ENCODE measurements at places on chromosomes 3 and 15.

DNA sequence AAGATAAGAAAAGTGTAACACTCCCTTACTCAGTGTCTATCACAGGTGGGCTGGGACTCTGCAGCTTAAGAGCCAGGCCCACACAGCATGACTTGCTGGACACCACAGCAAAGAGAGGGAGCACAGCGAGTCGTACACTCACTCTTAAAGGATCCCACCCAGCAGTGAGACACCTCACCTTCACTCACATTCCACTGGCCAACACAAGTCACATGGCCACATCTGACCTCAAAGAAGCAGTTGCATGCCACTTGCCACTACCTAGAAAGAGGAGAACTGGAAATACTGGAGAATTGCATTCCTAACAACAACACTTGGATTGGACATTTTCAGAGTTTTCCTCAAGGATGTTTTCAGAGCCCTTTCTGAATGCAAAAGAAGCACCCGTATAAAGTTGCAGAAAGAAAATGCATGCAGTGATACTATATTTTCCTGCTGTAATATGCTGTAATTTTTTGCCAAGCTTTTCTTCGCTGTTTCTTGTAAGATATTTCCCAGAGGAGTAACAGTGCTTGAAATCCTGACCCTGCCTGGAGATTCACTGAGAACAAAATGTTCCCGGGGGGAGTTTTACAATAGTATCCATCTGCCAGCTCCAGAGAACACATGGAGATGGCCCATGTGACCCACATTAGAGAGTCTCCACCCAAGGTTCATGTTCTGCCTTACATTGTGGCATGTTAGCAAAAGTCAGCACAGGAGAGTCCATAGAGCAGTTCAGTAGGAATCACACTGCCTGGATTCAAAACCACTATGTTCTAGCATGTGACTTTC, 42.2 kb downstream of the TRIM42 start:
- no peak for DNase-seq

DNA sequence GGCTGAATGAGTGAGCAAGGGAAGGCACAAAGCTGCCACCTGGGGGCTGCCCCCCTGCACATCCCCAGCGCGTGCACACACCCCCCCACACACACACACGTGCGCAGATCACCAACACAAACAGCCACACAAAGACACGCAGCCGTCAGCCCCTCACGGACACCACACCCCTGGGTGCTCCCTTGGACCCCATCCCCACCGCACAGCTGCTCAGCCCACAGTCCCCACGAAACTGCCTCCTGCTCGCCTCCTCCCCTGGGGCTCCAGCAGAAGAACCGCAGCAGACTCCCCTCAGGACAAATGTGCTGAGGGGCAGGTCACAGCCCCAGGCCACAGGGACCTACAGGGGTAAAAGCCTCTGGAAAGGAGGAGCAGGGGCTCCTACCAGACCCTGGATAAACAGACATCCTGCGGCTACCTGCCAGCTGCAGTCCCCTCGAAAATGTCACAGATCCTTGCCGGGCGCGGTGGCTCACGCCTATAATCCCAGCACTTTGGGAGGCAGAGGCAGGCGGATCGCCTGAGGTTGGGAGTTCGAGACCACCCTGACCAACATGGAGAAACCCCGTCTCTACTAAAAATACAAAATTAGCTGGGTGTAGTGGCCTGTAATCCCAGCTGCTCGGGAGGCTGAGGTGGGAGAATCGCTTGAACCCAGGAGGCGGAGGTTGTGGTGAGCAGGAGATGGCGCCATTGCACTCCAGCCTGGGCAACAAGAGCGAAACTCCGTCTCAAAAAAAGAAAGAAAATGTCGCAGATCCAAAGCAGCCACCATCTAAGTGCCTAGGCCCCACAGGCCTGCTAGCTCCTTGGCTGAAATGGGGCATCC, 6.5 kb downstream of the TWF2 start:
- DNase-seq = no peak

- DNase-seq = no peak
Measured at GRCh38 chr3:186965141-186965879, 35.0 kb downstream of the ST6GAL1 start.

GRCh38 chr3:196537319-196537984, 22.3 kb upstream of the SMCO1 start:
- peak; percentile 36 for DNase-seq

DNA sequence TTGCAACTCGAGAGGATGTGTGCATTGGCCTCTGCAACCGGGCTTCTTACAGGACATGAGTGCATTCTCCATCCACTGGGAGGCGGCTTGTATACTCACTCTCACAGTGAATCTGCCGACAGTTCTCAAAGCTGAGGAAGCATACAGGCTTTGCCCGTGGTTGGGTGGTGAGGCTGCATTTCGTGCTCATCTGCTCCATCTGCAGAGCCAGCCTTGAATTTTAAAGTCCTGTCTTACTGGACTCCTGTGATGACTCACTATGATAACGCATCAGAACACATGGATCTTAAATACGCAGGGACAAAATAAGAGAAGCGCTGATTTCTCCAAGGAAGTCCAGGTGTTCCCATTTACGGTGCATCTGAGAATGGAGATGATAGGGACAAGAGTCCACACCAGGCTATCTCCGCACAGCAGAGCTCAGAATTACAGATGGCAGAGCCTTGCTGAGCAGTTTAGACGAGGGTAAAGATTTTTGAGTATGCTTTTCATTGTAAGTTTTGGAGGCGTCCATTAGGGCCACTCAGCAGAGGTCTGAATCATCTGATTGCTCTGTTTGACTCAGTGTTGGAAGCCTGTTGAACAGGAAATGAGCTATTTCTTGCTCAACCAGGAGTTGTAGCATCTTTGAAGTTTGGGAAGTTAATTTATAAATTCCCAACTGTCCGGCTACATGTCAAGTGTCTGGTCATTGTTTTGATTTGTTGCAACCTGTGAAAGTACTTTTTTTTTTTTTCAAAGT, 87.1 kb downstream of the GABRG3 start:
- DNase-seq = no peak

DNA sequence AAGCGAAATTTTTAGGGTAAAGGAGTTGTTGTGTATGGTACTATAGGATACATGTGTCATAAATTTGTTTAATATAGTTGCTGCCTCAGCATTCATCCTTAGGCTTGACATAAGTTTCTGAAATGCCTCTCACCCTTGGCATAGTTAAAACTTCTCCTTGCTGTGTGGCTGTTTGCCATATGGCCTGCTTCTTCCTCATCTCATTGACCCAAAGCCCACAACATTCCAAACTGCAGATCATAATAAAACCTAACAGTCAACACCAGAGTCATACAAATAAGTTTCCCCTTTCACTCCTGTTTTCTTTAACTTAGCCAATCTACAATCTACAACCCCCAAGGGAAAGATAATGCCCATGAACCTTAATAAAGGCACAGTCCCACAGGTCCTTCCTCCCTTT, 136.6 kb downstream of the TMCC1 start:
- DNase-seq = no peak

- DNase-seq = no peak
Measured at GRCh38 chr15:29401644-29402043, 132.0 kb upstream of the NSMCE3 start.

DNA sequence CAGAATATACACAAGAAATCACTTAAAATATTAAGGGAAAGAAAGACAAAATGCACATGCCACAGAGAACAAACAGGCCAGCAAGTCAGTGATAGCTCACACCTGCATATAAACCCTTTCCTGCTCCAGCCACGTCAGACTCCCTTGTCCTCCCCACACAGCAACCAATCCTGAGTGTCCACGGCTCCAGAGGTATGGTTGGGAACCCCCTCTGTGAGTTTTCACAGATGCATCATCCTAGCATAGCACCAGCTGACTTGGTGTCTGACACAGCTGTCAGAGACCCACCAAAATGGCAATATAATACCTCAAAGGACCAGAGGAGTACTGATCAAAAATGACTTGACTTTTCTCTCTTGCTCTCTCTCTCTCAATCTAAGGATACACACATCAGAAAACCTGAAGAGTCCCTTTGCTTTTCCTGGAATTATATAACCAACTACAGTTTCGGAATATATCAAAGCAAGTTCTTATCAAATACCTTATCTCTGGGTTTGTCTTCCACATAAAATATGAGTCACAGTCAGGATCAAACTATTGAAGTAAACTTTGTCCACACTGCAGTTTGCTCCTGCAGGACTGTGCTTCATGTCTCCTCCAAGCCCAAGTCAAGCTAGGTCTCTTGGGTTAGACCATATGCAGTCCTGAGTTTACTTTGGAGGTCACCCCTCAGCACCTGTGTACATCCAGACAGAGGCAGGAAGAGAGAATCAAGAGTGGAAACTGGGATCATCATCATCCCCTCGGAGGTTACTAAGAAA, 187.1 kb upstream of the THBS1 start:
- no peak for DNase-seq

DNA sequence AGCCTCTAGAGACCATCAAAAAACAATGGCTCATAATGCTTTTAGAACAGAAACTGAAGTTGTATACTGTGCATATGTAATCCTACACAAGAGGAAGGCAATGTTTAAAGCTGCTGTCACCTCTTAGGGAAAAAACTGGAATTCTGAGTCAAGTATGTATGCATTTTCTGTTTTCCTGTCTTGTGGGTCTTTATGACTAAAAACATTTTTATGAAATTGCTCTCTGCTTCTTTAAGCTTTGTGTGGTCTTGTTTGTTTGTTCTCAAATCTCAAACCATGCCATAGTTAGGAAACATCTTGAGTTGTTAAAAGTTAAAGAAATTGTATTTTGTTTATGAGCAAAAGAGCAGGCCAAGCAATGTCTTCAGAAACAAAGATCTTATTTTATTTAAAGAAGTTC, 80.9 kb upstream of the SOX2 start:
- DNase-seq = no peak

DNA sequence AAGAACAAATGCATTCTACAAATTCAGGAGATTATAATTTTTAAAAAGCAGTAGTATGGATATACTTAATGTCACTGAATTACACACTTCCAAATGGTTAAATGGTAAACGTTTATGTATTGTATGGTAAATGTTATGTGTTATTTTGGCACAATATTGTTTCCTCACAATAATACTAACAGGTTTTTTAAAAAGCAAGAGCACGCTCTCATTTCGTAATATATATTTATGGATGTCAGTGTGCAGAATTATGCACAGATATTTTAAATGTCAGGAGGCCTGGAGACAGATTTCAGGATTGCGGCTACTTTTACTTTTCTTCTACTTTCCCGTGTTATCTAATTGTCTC, 533 bp downstream of the ZNF445 start:
- DNase-seq = no peak

- no peak for DNase-seq
Measured at GRCh38 chr15:22947101-22948000, 32.8 kb downstream of the CYFIP1 start.

DNA sequence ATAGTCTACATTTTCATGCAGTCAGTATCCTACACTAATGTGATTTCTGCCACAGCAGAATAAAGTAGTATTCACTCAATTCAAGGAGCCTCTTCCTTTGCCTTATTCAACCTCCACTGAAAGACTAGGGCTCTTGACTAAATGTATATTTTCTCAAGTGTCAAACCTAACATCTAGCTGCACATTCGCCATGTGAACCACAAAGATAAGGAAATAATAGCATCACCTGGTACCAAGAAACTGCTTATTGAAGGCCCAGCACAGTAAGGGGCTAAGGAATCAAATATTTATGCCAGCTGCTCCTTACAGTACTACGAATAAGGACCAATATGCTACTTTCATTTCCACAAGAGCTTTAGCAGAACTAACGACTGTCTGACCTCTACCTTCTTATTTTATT, 1.3 kb downstream of the SRP14 start:
- DNase-seq = no peak

DNA sequence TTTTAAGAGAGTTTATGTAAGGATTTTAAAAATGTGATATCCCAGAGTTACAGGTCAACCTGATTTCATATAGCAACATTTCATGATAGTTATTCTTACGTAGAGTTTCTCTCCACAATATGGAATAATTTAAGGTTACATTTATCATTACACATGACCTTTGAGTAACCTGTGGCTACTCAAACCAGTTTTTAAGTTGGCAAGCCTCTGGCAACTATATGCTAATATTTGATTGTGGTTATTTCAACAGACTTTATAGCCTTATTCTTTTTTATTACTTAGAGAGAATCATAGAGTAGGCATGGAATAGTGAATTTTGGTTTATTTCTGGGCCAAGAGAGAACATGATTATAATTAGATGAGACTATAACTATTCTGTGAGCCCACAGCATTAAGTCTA, 504.9 kb downstream of the NLGN1 start:
- no peak for DNase-seq

GRCh38 chr3:141056751-141057171, 5.6 kb downstream of the SPSB4 start:
- no peak for DNase-seq

DNA sequence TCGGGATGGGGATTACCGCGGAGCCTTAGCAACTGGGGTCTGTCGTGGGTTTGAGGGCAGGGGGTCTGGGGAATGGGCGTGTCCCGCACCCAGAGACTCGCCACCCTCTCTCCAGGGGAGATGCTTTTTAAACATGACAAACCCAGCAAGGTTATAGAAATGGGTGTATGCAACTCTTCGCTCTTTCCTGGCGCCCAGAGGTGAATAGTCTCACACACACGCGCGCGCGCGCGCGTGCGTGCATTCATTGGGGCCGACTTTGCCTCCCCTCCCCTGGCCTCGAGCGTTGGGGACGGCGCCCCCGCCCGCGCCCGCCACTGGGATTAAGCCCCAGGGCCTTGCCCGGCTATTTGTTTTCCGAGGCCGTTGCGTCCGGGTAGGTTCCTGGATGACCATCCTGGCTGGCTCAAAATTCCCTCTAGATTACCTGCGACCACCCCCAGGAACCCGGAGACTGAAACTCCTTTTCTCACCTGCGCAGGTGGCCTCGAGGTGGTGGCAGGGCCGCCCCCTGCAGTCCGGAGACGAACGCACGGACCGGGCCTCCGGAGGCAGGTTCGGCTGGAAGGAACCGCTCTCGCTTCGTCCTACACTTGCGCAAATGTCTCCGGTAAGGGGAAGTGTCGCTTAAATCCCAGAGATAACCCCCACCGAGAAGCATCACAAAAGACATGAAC, 777 bp downstream of the GPR160 start:
- DNase-seq = no peak

DNA sequence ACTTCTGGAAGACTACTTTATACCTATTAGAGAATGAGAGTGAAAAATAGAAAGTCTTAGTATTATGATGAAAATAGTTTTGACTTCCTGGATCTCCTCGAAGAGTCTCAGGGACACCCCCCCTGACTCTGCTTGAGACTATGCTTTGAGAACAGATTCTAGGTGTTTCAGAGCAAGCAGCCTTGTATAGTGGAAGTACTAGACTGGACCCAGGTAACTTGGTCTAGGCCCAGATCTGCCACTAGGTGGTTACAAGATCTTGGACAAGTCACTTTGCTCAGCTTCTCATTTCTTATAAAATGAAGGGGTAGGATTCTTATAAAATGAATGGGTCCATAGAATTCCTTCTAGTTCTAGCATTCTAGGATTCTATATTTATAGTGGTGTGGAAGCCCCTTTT, 9.1 kb downstream of the ABHD5 start:
- no peak for DNase-seq

DNA sequence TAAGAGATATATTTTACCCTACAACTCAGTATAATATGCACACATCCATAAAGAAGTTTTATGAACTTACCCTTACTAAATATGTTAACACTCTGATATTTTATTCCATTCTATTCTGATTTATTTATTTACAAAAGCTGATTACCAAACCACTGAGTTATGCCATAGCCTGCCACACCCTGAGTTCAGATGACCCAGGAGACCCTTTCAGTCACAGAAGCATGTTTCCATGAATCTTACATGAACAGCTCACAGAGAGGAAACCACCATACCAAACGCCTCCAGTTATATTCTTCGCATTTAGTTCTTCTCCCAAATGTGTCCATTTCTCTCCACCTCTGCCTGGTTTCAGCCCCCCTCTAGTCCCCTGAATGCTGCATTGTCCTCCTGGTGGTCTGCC, 103.5 kb downstream of the SEMA5B start:
- DNase-seq = no peak

- no peak for DNase-seq
Measured at GRCh38 chr15:100909989-100910955, 8.9 kb upstream of the LRRK1 start.

All from activated T-cell treated with anti-CD3 and anti-CD28 coated beads for 48 hours (primary cell).